Daoy (cell line): ENCODE measurements at places on chromosomes 4 and X. TPM values are rescaled to one million over a fixed set of nuclear protein-coding genes. Genes with fewer than 3 reads are reported as not detected.

GRCh38 chr4:123812066-123812390 is 415.4 kb downstream of the SPRY1 start:
- DNase-seq, result no peak

Gene HADH
- total RNA-seq, result 3.8 and 5.3 TPM in 2 replicates

Gene RIBC1
- total RNA-seq, result 0.27 and 1.3 TPM in 2 replicates

Gene TCEAL7
- total RNA-seq, result 0.91 and 6.5 TPM in 2 replicates

DNA sequence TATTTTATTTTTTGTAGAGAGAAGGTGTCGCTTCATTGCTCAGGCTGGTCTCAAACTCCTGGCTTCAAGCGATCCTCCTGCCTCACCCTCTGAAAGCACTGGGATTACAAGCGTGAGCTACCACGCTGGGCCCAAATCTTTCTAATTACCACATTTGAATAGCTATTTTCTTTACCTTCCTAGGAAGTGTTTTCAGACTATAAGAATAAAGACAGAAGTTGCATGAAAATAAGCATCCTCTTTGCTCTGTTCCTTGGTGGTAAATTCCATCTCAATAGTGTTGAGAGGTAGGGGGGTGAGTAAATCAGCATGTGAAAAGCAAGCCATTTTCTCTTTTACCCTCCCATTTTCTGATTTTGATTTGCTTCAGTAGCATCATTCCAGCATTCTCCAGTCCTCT is 122.4 kb downstream of the LARP7 start:
- DNase-seq, result no peak

Gene TEX13C
- 14.9 and 17.5 TPM in 2 replicates for total RNA-seq

Gene CCDC160
- total RNA-seq, result not detected in 2 replicates

GRCh38 chr4:174435974-174436373 is 86.3 kb downstream of the HPGD start:
- DNase-seq, result no peak

Gene STATH
- not detected in 2 replicates for total RNA-seq

Gene SLC26A1
- total RNA-seq, result 0.57 TPM in 1 of 2 replicates, not detected in the other

- DNase-seq, result peak; percentile 1
These were observed 79.8 kb upstream of the LHFPL1 start for GRCh38 chrX:112759512-112759911.

- peak; percentile 69 for DNase-seq
These were observed 93.3 kb downstream of the ANXA3 start for GRCh38 chr4:78644744-78645330.

- DNase-seq, result no peak
These were observed 41.6 kb downstream of the NDNF start for GRCh38 chr4:121030711-121031110.

DNA sequence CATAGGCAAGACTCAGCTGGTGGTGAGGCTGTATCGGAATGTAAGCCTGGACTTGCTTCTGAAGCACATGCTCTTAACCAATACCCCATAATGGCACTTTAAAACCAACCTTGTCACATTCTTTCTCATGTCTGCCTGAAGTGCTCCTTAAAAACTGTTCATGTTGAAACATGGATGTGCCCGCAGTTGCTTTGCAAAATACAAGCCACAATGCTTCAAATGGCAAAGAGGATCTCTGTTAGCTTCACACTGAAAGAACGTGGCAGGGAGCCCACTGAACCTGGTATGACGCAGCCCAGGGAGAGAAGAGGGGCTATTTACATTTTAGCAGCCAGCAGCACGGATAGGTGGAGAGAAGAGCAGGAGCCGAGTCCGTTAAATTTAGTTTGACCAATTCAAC is 29.3 kb downstream of the SOD3 start:
- DNase-seq, result no peak

Gene GAGE12J
- not detected in 2 replicates for total RNA-seq

- no peak for DNase-seq
These were observed 28.2 kb downstream of the DCAF12L2 start for GRCh38 chrX:126137899-126138298.

DNA sequence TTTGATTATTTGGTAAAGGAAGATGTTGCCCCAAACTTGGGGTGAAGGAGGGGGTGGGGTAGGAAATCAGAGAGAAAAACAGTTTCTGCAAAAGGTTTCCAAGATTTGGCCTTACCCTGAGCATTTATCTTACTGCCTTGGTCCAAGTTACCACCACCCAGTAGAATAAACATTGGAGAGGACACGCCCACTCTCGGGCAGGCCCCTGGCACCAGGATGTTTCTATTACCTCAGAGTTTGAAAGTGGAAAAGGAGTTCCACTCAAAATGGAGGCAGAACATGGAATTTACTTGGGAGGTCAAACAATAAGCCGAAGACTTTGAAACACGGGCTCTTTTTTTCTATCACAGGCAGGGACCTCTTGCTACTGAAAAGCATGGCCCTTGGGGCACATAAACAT is 113.7 kb downstream of the CHRNA9 start:
- DNase-seq, result no peak

GRCh38 chrX:63656871-63657580 is 128.0 kb downstream of the ARHGEF9 start:
- no peak for DNase-seq

DNA sequence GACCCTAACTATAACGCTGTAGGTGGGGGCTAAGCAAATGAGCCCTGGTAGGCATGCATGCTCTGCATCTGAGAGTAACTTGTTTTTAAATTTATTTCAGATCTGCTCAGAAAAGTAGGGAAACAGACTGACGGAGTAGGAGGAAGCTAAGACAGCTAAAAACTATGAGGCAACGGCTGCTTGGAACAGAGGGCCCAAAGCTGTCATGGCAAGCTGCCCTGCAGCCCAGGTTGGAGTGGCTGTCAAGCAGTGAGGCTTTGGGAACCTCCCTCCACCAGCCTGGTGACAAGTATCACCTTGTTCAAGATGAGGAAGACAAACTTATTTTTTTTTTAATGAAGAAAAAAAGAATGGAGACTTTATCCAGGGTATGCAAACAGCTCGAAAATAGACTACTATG is 439.8 kb downstream of the NLGN4X start:
- no peak for DNase-seq

DNA sequence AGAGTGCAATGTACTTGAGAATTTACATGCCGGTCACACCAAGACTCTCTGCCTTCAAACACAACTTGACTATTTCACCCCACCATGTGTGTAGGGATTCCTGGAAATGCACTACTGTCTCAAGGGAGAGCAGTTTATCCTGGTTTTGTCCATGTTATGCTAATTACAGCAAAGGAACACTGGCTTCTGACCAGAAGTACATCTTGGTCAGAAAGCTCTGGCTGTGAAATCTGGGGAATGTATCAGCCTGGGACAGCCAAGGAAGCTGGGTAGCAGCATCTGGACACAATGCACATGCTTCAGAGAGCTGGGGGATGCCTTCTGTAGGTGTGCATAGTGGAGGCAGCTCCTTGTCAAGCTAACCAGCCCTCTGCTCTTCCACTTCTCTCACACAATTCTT is 1432.6 kb upstream of the TENM3 start:
- DNase-seq, result no peak

DNA sequence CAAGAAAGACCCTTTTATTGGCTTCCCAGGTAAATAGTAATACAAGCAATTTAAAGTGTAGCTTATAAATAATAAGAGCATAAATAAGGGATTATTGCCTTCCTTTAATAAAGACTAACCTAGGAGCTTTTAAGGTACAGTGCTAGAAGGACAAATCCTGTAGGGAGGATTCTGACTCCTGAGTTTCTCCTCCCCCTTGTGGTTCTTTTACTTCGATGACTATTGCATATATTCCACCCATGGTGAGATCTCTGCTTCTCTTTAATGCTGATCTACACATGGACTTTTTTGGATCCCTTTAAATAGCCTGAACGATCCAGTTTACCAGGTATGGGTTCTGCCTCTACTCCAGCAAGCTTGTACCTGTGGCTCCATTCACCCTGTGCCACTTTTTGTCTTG is 2.5 kb downstream of the GALNT7 start:
- DNase-seq, result no peak

GRCh38 chrX:19990556-19991349 is at the start of gene BCLAF3:
TSS of gene BCLAF3 (minus strand) at chrX:19991061. CDS start at chrX:19970264, 20,797 bp downstream.
- peak; percentile 88 for DNase-seq

DNA sequence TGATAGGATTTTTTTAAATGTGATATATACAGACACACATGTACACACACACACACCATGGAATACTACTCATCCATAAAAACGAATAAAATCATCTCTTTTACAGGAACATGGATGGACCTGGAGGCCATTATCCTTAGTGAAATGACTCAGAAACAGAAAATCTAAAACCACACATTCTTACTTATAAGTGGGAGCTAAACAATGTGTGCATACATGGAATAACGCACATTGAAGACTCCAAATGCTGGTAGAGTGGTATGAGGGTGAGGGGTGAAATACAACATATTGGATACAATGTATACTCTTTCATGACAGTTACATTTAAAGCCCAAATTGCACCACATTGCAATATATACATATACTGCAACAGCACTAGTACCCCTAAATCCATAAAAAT is 120.2 kb upstream of the ADGRL3 start:
- DNase-seq, result no peak

Gene GUCY1B1
- total RNA-seq, result 2.6 and 3.1 TPM in 2 replicates

- no peak for DNase-seq
These were observed 82.2 kb downstream of the FNIP2 start for GRCh38 chr4:158850800-158851644.

DNA sequence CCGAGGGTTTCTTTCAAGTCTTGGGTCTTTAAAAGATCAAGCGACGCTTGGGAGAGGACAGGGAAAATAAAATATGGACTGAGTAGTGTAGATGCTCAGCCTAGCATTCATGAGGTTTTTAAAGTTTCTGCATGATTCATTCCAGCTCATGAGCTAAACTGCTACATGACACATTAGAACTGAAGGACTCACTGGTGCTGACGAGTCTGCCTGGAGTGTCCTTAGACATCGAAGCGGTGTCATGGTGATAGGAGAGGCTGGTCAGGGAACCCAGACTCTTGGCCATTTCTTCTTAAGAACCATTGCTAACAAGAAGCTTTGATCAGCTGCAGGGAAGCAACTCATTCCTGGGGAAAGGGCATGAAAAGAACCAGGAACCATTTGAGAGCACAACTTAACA is 158.6 kb downstream of the TRIML1 start:
- peak; percentile 59 for DNase-seq

GRCh38 chrX:94908171-94908570 is 1234.2 kb downstream of the FAM133A start:
- DNase-seq, result no peak

DNA sequence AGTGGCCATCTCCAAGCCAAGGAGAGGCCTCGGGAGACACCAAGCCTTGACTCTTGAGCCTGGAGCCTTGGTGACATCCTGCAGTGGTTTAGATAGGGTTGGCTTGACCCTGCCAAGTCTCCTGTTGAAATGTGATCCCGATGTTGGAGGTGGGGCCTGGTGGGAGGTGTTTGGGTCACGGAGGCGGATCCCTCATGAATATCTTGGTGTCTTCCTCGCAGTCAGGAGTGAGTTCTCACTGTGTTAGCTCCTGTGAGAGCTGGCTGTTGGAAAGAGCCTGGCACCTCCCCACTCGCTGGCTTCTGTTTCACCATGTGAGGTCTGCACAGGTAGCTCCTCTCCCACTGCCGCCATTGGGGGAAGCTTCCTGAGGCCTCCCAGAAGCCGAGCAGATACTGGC is 38.8 kb downstream of the ADRA2C start:
- no peak for DNase-seq

DNA sequence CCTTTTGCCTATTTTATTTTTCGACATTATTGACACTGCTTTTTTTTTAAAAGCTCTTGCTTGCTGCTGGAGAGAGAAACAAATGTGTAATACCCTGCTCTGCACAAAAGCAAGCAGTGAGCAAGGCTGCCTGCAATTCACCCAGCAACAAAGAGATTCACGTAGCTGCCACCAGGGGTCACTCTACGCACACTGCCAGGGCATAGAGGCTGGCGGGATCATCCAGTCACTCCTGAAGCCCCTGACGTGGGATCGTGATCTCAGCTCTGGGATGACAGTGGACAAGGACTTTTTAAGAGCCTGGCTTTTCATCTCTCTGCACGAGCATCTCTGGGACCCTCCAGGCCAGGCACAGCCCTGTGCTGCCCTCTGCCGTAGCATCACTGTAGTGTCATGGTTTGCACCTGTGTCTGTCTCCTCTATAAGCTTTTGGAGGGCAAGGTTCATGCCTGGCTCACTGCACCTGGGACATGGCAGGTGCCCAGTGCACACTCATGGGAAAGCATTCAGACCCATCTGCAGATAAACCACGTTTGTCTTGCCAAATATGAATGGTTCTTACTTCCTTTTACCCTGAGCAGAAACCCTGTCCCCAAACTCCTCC is 19.8 kb downstream of the C4orf50 start:
- peak; percentile 72 for DNase-seq

DNA sequence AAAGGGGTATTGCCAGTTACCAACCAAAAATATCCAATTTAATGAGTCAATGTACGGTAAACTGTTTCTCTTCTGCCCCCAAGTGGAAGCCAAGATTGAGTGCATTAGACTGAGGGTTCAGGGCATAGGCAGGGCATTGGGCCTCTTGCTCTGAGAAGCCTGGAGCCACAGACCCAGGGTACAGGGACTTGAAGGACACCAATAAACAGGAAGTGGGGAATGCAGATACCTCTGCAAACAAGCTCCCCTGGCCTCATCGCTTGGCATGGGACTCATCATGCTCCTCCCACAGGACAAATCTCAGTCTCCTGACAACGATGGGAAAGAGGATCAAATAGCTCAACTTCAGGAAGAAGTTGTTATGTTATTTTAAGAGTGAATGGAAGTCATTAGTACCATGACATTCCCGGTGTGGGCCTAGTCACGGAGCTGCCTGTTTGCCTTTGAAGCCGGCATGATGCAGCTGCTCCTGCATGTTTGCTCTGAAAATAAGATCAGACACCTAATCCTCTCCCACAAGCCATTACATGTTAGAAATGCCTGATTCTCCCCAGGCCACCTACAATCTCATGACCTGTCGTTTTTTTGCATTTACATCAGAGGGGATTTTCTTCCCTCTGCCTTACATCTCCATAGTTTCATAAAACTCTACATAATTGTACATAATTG is 224.2 kb downstream of the RCHY1 start:
- no peak for DNase-seq

Gene NDST4
- total RNA-seq, result not detected in 2 replicates

DNA sequence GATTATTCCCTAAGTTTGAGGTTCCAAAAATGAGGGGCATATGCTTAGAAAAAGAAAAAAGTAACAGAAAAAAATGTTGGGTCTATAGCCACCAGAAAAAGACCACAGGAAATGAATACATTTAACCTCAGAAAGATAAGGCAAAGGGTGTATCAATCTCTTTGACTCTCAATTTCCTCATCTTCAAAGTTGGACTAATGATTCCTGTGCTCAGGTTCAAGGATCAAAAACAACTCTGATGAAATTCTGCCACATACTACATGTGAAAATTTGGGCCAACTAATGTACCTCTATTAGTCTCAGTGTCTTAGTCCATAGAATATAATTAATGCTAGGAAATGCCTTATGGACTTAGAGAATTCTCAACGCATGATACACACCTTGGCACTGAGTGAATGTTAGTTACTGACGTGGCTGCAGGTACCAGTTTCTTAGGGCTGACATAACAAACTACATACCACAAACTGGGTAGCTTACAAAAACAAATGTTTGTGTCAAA is 257.7 kb downstream of the ANKRD50 start:
- no peak for DNase-seq

Gene SHOX
- total RNA-seq, result not detected in 2 replicates
